NCI-H526 treated with DMSO at 0.1 percent for 48 hours (cell line): ENCODE measurements at places on chromosomes 6 and 20.

DNA sequence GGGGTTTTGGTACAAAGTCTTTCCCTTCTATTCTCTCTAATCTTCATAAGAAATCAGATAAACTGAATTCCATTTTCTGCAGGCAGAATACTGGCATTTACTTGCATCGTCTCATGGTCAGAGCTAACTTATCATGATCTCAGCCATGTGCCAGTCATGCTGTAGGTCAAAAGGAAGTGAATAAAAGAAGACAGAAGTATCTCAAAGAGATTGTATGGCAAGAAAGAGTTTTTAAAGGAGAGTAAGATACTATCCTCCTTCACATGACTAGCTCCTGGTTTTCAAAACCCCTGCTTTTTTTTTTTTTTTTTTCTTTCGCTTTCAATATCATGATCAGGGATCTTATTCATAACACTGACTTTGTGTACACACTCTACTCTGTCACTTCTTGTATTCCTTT, 398.3 kb downstream of the C6orf118 start:
- DNase-seq, result no peak

- DNase-seq, result no peak
Observed at GRCh38 chr6:132548746-132549463, 3.6 kb upstream of the TAAR8 start.

DNA sequence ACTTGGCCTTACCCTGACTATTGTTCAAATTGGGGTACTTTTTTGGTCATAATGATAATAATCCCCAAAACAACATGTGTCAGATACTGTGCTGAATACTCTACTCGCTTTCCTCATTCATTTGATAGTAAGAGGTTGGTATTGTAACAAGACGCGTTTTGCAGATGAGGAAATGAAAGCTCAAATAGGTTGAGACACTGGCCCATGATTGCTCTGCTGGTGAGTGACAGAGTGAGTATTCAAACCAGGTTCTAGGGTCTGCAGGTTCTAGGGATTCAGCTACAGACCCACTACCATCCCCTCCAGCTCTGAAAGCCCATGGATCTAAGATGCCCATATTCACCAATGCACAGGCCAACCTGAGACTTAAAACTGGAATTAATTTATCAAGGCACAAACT, 1.3 kb upstream of the ENPP4 start:
- no peak for DNase-seq

DNA sequence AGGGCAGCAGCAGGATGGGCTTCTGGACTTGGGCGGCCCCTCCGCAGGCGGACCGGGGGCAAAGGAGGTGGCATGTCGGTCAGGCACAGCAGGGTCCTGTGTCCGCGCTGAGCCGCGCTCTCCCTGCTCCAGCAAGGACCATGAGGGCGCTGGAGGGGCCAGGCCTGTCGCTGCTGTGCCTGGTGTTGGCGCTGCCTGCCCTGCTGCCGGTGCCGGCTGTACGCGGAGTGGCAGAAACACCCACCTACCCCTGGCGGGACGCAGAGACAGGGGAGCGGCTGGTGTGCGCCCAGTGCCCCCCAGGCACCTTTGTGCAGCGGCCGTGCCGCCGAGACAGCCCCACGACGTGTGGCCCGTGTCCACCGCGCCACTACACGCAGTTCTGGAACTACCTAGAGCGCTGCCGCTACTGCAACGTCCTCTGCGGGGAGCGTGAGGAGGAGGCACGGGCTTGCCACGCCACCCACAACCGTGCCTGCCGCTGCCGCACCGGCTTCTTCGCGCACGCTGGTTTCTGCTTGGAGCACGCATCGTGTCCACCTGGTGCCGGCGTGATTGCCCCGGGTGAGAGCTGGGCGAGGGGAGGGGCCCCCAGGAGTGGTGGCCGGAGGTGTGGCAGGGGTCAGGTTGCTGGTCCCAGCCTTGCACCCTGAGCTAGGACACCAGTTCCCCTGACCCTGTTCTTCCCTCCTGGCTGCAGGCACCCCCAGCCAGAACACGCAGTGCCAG, at the start of gene TNFRSF6B:
Gene TNFRSF6B, plus strand, starts transcription at position 25 of the 729 bp plus-strand sequence. Its CDS starts 116 bp downstream, at position 141.
- DNase-seq, result no peak

DNA sequence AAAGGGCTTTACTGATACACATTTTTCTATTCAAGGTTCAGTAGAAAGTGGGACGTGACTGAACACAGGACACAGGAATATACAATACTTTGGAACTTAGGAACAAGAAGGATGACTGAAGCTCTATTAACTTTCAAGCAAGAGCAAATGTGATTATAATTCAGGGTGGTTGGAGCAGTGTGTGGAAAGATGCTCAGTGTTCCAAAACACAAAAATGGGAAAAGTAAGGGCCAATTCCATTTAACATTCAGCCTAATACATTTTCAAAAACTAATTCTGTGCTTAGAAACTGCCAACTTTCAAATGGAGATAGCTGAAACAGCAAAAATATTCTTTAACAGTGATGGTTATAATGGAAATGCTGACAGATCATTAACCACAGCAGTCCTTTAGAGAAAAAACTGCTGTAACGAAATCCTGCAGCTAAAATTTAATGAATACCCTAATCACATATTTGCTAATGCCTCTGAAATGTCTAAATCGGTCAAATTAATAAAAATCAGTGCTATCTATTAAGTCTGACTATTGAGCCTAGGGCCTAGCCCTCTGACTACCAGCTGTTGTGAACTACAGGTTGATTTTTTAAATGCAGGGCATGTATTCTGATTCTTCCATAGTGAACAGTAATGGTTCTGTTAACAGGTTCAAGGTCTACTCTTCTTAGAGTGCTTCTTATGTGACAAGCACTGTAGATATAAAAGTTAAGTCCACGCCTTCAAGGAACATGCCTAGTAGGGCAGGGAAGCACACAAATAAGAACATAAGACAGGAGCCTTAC, 45.9 kb downstream of the RARS2 start:
- no peak for DNase-seq

DNA sequence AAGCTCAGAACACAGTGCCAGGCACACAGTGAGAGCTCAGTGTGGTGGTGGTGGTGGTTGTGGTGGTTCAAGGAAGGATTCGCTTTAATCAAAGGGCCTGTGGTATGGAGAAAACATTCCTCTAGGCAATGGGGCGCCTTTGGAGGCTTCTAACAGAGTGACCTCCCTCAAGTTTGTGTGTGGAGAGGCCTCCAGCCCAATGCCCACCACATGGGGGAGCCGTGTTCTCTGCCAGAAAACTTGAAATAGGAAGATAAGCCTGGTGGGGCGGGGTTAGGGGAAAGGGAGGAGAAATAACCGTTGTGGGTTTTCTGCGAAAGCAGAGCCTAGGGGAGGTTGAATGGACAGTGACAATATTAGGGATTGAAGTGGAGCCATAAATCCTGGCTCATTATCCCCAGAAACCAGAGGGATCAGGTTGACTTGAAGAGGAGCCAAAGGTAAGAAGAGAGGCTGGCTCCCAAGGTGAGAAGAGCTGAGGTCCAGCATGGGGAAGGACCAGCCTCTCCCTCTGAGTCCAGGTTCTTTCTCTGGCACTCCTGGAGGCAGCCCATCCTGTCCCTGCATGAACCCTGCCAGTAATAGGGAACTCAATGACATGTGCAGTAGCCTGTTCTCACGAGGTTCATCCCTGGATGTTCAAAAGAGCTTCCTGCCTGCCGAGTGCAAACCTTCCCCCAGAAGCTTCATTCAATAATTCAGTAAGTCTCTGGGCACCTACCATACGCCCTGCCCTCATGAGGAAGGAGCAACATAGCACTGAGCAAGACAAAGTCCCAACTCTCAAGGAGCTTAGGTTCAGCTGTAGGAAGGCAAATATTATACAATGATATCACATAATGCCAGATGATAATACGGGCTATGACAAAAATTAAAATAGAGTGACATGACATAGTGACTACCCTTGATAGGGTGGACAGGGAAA, 51.4 kb downstream of the TGM2 start:
- DNase-seq, result no peak

DNA sequence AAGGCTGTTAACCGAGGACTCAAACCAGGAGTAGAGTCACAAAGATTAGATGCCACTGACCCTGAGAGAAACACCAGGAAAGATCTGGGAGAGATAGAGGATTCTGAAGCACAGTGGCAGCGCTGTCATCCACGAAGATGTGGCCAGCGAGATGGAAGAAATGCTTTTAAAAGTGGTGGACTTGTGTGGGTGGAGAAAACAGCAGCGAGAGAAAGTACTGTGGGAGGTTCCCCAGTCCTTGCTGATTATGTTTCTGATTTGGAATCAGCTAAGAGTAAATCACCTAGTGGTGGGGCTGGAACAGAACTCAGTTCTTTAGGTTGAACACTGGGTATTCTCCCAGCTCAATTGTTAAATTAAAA, 435 bp upstream of the ZNF322 start:
- DNase-seq, result no peak

- no peak for DNase-seq
Observed at GRCh38 chr6:169452869-169453620, 199.4 kb upstream of the THBS2 start.

GRCh38 chr6:153957394-153957793, 81.6 kb upstream of the OPRM1 start:
- peak; percentile 76 for DNase-seq

DNA sequence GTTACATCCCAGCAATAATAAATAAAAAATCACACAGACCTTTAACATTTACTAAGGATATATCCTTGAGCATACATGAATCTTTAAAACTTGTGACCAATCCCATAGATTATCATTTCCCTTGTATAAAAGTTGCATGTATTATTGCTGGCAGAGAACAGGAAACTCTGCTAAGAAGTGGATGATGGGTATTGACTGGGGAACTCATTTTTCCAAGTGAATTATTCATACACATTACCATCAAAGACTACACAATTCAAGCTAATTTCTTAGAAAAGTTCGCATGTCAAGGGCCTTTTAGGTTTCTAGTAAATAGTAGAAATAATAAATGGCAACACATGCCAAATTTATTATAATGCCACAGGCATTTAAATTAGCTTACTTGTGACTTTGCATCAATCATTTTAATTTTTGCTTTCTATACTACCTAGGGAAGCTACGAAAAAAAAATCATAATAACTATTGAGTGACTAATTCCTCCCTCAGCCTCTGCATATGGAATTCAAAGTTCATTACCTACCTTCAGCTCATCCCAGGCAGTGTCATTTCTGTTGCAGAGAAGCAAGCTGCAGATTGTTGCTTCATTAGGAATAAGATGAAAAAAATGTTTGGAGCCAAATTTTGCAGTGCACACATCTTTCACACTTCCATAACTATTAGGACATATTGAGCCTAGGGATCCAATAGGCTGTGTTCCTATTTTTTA, 25.8 kb downstream of the MKKS start:
- no peak for DNase-seq

DNA sequence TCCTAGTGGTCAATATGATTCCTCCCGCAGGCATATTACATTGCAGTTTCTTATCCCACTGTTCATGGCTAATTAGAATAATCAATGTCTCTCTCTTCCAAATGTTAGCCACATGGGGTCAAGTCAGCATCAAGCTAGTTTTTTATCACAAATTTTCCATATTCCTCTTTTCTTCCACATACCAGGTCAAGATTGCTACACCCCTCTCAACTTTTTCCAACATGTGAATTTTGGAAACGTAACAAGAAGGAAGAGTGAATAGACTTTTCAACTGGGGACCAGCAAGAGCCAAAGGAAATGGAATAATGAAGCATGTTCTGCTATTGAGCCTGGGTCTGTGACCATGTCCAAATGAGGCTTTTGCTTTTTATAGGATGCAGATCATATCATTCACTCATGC, 65.1 kb downstream of the SOD2 start:
- no peak for DNase-seq

- no peak for DNase-seq
Observed at GRCh38 chr6:5997420-5997987, 9.2 kb downstream of the NRN1 start.

DNA sequence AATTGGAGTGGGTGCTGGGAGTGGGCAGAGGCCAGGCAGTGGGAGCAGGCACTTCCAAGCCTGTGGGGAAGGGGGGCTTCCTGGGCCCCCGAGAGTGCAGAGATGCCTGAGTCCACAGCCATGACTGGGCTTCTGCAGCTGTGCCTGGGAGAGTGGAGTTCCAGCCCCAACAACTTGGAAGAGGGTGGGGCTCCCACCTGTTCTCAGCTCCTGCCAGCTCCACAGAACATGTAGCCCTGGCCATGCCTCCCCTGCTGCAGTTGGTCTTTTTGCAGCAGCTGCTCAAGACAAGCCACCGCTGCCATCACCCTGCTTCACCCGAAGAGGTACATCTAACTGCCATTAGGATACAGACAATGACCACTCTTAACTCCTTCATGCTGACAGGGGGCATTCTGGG, 1092.3 kb downstream of the KHDRBS2 start:
- no peak for DNase-seq

DNA sequence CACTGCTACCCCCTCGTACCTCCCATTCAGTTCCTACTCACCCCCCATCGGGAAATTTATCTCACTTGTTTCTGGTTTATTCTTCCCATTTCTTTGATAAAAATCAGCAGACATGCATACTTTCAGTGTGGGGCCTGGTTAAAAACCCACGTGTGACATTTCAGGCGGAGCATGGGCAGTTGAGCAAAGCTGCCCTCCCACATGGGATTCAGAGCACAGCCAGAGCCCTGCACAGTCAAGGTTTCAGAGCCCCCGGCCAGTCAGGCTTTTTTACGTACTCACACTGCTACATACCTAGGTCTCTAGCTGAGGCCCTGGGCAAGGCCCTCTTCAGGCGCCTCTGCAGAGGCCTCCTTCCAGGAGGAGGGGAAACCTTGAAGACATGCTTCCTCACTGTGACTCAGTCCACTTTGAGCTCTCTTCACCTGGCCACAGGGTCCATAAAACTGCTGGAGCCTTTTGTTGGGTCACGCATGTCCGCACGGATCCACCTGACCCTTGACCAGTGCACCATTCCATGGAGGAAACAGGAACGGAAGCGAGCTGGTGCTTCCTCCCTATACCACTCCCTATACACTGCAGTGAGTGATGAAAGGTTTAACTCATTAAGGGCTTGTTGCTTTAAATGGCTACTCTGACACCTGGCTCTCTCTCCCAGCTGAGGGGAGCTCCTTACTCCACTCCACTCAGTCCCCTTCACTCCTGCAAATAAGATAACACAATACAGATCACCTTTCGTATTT, 713.3 kb downstream of the PRKN start:
- no peak for DNase-seq

DNA sequence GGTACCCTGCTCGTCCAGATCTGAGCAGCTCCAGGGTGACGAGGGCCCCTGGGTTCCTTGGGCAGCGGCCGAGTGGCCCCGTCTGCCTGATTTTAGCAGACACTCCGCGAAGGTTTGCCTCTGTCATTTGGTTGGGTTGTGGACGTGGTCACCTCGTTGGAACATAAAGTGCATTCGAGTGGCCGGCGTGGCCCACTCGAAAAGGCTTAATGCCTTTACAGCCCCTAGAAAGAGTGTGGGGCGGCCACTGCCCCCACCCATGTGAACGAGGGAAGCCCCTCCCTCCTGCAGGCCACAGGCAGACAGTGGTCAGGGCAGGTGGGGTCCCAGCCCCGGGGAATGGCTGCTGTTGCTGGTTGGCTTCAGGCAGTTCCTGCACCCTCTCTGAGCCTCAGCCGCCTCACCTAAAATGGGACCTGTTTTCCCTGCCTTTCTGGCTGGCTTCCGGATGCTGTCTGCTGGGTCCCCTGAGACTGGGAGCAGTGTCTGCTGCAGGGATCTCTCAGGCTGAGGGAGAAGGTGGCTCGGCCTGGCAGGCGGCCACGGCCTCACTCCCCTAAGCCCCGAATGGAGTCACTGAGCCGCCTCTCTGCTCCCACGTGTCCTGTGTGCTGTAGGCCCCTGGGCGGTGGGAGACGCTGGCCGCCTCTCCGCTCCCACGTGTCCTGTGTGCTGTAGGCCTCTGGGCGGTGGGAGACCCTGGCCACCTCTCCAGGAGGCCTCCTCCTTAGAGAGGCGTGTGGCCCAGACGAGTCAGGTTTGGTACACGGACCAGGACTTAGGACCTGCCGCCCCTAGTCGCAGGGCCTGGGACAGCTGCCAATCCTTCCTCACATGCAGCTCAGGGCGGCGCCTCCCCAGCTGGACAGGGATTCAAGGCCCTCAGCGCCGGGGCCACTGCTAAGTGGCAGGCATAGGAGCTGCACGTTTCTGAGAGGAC, 233.0 kb downstream of the ERMARD start:
- DNase-seq, result no peak
